ENCODE measurements at places on chromosomes 2 and 18.
A peak's percentile ranks its signal among the peaks of the same experiment; 100 is the strongest.

GRCh38 chr2:152718909-152719645 is 657 bp downstream of the ARL6IP6 start:
- DNase-seq = no peak

DNA sequence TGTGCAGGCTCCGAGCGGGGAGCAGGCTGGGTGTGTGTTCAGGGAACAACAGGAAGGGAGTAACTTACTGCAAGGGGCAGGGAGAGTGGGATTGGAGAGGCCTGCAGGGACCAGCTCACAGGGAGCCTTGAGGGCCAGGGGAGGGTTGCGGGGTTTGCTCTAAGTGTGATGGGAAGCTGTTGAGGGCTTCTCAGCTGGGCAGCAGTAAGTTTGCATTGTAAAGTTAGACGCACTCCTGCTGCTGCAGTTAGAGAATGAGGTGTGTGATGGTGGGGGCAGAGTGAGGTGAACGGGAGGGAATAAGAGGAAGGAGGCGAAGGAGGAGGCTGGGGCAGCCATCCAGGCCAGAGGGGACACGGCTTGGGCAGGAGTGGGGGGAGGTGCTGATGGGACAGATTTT is 53.4 kb downstream of the BOLA3 start:
- no peak for DNase-seq

DNA sequence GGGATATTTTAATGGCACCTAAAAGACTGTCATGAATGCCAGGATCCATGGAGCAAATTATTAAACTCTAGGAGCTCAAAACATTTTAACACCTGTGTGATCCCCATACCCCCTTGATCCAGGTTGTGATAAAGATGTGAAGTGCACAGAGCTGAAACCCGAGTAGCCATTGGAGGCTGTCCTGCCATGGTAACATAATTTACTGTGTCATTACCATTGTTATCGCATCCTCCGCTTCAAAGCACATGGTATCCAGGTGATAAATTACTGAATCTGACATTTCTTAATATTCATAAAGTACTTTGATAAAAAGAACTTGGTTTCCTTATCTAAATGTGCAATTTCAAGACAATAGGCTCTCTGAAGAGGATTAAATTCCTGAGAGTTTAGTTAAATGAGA is 109.3 kb downstream of the CHST9 start:
- no peak for DNase-seq

DNA sequence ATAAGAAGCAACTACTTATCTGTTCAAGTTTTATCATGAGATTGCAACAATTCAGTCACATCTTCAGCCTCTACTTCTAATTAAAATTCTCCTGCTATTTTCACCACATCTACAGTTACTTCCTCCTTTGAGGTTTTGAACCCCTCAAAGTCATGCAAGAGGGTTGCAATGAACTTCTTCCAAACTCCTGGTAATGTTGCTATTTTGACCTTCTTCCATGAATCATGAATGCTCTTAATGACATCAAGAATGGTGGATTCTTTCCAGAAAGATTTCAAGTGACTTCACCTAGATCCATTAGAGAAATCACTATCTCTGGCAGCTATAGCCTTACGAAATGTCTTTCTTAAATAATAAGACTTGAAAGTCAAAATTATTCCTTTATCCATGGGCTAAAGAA is 1052.8 kb upstream of the NRXN1 start:
- no peak for DNase-seq

DNA sequence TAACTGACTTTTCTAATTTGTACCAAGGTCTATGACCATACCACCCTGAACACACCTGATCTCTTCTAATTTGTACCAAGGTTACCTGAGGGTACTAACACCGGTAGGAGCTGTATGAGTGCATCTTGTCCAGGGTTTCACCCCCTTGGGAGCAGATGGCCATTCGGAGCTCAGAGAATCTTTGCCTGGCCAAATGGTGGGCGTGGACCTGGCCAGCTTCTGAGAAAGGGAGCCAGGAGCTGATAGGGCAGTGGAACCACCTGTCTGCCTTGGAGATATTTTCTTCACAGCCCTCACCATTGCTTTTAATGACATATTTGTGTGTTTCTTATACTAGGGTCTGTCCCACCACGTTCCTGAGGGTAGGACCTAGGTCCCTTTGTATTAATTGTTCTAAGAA is 188.9 kb downstream of the LDLRAD4 start:
- no peak for DNase-seq

- no peak for DNase-seq
These were observed 62.2 kb downstream of the MAP3K19 start for GRCh38 chr2:134985061-134985460.

- DNase-seq = no peak
These were observed 10.7 kb upstream of the GALNT3 start for GRCh38 chr2:165804719-165805118.

DNA sequence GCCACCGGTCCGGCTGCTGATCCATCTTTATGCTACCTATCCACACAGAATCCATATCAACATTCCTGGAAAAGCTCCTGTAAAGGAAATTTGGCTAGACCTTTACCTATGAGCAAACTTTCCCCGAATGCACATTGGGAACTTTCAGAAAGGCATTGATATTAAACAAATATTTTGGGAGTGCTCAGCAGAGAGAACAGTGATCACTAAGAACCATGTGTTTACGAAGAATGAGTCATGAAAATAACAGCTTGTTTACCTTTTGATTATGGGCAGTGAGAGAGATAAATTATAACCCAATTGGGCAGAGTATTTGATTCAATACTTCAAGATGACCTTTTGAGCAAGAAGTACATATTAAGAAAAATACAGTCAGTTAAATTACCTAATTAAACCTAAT is 189.7 kb upstream of the CDH2 start:
- no peak for DNase-seq

DNA sequence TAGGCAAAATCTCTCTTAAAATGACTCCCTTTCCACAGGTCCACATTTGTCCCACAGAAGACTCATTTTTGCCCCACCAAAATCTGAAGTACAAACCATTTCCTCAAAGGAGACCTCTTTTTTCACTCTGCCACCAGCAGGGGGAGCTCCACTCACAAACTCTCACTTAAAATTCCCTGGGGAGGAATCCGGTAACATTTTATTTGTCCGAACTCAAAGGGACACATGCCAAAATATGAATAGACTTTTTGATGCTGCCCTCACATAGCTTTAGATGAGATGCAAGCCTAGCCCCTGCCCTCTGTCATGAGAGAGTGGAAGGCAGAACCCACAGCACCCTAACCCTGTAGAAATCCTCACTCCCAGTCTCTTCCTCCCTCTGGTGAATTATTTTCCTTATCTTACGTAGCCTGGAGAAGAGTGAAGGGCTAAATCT is 57.1 kb downstream of the RMDN2 start:
- peak; percentile 39 for DNase-seq

GRCh38 chr18:13629841-13630715 is 96.3 kb downstream of the FAM210A start:
- DNase-seq = peak; percentile 73

DNA sequence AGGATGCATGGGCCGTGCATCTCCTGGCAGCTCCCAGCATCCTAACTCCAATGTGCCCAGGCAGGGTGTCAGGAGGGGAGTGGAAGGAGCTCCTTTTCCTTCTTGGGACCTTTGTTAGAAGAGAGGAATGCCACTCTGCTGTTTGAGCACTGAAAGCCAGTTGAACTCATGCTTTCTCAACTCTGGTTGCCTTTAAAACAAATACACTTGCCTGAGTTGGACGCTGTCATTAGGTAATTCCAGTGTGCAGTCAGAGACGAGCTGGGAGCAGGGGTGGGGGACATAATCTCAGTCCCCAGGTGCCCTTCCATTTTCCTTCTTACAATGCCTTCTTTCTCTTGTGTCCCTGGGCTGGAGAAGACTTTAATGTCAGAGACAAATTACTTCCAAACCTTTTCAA is 44.4 kb upstream of the IL1R2 start:
- DNase-seq = no peak

DNA sequence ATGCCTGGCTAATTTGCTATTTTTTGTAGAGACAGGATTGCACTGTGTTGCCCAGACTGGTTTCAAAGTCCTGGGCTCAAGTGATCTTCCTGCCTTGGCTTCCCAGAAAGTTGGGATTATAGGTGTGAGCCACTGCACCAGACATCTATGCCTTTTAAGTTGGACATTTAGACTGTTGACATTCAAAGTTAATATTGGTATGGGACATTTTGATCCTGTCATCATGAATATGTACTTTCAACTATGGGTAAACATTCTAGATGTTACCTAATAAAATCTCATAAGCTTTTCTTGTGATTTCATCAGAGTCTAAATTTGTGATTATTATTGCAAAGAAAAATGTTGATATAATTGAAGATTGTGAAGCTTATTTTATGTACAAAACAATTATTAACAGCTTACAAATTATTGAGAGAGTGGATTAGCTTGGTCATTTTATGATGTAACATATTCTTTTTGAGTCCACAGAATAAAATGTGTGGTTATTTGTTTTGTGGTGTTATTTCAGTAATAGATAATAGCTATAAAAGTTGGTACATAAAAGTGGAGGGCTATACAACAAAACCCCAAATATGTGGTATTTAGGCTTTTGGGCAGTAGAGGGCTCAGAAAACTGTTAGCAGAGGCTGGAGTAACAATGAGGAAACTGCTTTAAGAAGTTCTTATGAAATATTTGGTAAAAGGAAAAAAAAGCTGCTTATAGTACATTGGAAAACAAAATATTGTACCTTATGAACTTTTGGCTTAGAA is 41.4 kb downstream of the STARD6 start:
- no peak for DNase-seq

Data from hematopoietic multipotent progenitor cell (in vitro differentiated cells).